ENCODE measurements at places on chromosomes 2 and 18.

- DNase-seq: no peak
Observed at GRCh38 chr2:73832930-73833329, 4.2 kb downstream of the STAMBP start.

DNA sequence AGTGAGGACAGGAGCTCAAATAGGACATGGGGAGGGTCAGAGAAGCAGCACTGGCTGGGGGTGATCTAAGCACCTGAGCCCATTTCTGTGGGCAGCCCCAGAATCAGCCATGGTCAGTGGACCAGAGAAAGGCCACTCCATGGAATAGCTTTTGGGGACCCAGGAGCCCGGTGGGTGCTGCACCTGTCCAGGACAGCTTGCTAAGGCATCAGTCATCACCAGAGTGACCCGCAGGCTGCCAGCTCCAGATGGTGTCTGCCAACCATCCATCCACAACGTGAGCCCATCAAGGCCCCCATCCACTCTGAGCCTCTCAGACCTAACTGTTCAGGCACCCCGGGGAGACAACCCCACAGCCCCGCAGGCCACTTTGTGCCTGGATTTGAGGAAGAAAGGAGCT lies 23.6 kb upstream of the COL6A3 start:
- DNase-seq: no peak

DNA sequence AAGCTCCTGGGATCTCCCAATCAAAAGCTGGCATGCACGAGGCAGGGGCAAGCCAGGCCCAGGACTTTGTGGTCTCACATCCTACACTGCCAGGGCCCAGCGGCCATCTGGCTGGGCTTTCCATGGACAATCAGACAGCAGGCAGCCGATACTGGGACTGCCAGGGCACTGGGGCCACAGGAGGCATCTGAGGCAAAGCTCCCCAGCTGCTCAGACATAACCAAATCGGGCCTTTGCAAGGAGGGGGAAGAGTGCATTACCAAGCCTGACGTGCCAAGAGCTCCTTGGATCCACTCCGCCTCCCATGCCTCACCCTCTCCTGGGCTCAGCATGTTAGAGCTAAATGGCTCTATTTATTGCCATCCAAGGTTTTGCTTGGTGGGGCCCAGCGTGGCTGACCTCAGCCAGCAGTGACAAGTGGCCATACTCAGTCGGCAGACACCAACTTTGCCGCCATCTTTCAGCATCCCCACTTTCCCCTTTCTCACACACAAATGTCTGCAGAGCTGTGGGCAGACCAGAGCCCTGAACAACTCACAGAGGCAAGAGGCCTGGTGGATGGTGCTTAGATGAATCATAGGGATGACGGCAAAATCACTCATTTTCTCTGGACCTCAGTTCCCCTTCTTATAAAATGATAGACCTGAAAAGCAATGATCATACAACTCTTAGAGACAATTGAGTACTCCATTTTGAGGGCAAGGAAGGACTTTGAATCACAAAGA lies 200.8 kb downstream of the TTC32 start:
- no peak for DNase-seq

GRCh38 chr2:18467749-18468360 lies 92.6 kb downstream of the RDH14 start:
- no peak for DNase-seq

- DNase-seq: no peak
Observed at GRCh38 chr2:15674637-15675455, 83.2 kb downstream of the DDX1 start.

- no peak for DNase-seq
Observed at GRCh38 chr2:196719110-196719872, 79.8 kb downstream of the CCDC150 start.

- no peak for DNase-seq
Observed at GRCh38 chr2:29009270-29009669, 28.2 kb downstream of the TOGARAM2 start.

- DNase-seq: no peak
Observed at GRCh38 chr2:170533156-170533555, 182.0 kb upstream of the SP5 start.

DNA sequence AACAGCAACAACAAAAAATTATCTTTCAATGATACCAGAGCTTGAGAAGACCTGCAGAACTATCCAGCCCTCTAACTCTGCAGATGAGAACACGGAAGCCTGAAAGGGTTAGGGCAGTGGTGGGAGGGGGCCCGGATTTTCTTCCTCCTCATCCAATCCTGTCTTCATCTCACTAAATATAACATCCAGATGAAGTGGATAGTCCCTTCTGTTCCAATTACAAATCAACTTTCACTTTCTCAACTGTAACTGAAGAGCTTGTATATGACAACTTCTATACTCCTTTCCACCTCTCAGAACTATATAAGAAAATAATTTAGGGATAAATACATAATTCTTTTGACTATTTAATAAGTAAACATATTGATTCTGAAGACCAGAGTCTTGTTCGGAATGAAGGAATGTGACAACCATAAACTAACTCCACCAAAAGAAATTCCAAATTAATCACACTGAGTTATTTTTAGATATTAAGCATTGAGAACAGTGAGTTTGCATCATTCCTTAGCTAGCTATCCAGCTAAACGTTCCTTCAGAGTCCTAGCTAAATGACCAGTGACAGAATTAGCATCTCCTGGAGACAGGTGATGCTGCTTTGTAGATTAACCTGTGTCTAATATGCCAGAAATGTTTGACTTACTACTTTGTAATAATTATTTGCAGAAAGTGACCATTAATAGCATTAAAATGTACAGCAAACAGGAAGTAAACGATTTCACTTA lies 32.7 kb downstream of the SFT2D3 start:
- DNase-seq: no peak

- no peak for DNase-seq
Observed at GRCh38 chr18:13471198-13471845, 252.8 kb downstream of the LDLRAD4 start.

GRCh38 chr18:70072678-70073077 lies 125.0 kb upstream of the CD226 start:
- no peak for DNase-seq

DNA sequence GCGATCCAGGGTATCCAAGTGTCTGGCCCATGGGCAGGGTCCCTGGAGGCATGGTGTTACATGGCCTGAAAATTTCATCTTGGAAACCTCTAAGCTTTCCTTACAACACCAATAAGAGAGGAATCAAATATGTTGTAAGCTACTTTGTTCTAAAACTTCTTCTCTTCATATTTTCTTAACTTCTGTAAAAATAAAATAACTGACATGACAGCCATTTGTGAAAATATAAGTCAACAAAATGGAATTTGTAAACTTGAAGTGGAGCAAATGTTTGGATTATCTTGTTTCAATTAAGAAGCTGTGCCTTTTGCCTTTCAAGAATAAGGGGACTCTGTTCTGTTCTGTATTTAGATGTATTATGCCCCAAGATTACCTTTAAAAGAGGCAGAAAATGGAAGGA lies 319.7 kb downstream of the LPIN1 start:
- DNase-seq: no peak

DNA sequence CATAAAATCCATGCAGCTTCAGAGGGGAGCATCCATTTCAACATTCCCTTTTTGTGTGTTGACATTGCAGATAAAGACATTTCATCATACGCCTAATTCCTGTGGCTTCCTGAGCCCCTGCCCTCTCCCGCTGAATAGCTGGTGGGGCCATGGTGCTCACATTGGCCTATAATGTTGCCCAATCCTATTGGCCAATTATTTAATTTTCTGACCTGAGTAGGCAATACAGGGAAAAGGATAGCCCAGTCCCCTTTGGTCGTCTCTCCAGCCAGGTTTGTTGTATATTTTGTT lies 163.8 kb upstream of the MYCN start:
- no peak for DNase-seq

GRCh38 chr2:152406836-152407161 lies 71.8 kb downstream of the FMNL2 start:
- no peak for DNase-seq

DNA sequence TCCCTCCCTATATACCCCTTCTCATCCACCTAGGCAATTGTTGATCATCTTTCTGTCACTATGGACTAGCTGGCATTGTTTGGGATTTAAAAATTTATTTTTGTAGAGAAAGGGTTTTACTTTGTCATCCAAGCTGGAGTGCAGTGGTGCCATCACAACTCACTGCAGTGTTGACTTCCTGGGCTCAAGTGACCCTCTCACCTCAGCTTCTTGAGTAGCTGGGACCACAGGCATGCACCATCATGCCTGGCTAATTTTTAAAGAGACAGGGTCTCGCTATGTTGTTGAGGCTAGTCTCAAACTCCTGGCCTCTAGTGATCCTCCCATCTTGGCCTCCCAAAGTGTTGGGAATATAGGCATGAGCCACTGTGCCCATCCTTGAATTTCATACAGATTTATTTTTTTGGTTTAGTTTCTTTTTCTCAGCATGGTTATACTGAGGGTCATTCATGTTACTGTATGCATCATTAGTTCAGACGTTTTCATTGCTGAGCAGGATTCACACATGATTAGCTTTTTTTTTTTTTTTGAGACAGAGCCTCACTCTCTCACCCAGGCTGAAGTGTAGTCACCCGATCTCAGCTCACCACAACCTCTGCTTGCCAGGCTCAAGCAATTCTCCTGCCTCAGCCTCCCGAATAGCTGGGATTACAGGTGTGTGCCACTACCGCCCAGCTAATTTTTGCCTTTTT lies 8.6 kb upstream of the PCARE start:
- DNase-seq: no peak

GRCh38 chr2:223586261-223586660 lies 15.9 kb downstream of the SCG2 start:
- DNase-seq: no peak

- no peak for DNase-seq
Observed at GRCh38 chr2:117801826-117802225, 12.7 kb upstream of the DDX18 start.

- no peak for DNase-seq
Observed at GRCh38 chr18:12377556-12378197, 650 bp upstream of the AFG3L2 start.

- peak; percentile 56 for DNase-seq
Observed at GRCh38 chr18:76491776-76492668, 3.0 kb downstream of the ZNF516 start.

DNA sequence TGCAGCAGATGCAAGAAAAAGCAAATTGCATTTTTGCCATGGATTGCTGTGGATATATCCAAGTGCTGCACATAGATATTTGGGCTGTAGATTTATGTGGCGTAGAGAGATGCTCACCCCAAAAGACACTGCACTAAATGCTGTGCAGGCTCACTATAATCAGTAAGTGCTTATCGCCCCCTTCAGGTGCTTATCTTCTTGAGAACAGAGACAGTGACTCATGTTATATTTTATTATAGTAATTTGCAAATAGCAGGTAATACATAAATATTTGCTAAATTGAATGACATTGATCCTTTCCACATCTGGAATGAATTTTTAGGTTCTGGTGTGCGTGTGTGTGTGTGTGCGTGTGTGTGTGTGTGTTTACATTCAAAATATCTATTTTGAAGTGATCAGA lies 36.8 kb upstream of the PLEKHM3 start:
- peak; percentile 14 for DNase-seq

- DNase-seq: peak; percentile 28
Observed at GRCh38 chr2:12169721-12170120, 423.3 kb downstream of the LPIN1 start.

- DNase-seq: no peak
Observed at GRCh38 chr2:5070257-5070656, 621.9 kb upstream of the SOX11 start.

- DNase-seq: no peak
Observed at GRCh38 chr2:196086517-196087368, 18.1 kb upstream of the DNAH7 start.

- no peak for DNase-seq
Observed at GRCh38 chr2:56266761-56267414, 83.1 kb downstream of the CCDC85A start.

GRCh38 chr2:106076941-106077340 lies 117.2 kb downstream of the UXS1 start:
- DNase-seq: no peak

DNA sequence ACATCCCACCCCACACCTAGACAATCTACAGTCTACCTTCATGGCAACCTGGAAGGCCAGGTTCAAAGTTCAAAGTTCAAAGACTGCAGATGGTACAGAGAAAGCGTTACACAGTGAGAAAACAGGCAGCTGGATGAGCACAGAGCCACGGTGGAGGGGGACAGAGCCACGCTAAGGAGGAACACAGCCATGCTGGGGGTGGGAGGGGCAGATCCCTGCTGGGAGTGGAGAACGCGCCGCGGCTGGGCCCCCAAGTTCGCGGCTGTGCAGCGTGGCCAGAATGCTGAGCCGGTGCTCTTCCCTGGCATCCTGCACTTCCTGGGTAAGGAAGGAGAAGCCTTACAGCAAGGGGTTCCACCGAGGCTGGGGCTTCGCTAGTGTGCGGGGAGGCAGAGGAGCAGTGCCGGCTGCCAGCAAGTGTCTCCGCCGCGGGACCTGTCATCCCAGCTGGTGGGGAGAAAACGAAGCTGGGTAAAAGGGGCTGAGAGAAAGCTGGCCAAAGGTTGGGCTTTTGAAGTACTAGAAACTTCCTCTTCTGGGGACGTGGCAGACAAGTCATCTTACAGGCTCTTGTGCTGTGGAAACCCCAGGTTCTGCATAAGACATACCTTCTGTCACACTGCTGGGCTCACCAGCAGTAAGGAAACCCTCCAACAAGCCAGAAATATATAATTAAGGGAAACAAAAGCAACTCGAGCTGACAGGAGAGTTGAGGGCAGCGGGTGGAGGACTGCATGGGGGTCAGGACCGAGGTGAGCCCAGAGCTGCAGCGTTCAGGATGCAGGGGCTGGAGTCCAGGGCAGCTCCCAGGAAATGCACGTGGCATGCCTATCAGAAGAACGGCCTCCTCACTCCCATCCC lies 115.5 kb downstream of the HDAC4 start:
- DNase-seq: no peak

DNA sequence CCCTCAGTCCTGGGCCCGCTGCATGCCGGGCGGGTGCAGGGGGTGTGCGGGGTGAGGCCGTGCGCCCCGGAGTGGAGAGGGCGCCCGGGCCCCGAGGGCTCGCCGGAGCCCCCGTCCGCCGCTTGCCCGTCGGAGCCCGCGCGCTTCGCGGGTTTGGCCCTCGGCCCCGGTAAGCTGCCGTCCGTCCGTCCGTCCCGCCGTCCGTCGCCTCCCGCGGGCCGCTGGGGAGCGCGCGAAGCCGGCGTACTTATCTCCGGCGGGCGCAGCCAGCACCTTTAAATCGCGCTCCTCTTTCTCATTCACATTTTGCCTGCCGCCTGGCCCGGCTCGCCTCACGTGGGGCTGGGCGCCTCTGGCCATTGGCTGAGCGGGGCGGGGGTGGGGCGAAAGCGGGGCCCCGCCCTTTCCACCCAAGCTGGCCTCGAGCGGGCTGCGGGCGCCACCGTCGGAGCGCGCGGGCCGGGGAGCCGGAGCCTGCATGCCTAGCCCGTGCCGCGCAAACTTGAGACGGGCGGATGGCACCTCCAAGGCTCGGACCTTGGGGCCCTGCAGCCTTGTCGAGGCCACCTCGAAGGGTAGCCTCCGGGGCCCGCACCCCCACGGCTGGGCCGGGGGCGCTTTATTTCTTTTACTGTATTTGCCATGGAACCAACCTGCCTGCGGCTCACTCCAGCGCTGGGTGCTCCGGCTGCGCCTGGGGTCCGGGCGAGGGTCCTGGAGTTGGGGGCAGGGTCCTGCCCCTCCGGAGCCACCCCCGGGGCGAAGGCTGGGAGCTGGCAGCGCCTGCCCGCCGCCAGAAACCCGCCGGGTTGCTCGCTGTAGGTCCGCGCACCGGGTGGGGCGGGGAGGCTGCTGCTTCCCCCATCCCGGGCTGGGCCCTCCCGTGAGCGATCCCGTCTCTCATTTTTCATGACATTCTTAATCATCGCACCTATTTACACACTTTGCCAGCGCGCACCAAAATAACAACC lies at the start of gene GBX2:
Gene GBX2, minus strand, starts transcription at position 277 of the 971 bp plus-strand sequence. CDS start 415 bp downstream, outside the sequence.
- DNase-seq: no peak
